GM04504 (cell line): ENCODE measurements at places on chromosomes 13 and 19.

- no peak for DNase-seq
These were observed 921 bp upstream of the POLD1 start for GRCh38 chr19:50383001-50383851.

GRCh38 chr19:15612342-15612741 is 2.7 kb upstream of the CYP4F8 start:
- no peak for DNase-seq

- no peak for DNase-seq
These were observed 209.7 kb downstream of the KATNAL1 start for GRCh38 chr13:30097701-30098100.

DNA sequence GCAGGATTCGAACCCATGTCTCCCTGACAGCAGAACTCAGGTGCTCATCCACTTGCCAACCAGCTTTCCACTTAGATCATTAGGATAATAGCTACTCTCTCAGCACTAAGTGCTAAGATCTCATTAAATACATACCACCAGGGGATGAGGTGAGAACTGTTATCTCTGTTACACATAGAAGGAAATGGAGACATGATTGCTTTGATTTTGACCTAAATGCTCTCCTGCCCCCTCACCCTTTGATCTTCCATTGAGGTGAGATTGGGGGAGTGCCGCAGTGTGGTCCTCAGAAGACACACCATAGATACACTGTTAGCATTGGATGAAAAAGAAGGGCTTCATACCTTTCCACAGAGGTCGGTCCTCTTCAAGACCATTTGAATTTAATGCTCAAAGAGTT is 38.9 kb upstream of the NPAS1 start:
- DNase-seq, result no peak

DNA sequence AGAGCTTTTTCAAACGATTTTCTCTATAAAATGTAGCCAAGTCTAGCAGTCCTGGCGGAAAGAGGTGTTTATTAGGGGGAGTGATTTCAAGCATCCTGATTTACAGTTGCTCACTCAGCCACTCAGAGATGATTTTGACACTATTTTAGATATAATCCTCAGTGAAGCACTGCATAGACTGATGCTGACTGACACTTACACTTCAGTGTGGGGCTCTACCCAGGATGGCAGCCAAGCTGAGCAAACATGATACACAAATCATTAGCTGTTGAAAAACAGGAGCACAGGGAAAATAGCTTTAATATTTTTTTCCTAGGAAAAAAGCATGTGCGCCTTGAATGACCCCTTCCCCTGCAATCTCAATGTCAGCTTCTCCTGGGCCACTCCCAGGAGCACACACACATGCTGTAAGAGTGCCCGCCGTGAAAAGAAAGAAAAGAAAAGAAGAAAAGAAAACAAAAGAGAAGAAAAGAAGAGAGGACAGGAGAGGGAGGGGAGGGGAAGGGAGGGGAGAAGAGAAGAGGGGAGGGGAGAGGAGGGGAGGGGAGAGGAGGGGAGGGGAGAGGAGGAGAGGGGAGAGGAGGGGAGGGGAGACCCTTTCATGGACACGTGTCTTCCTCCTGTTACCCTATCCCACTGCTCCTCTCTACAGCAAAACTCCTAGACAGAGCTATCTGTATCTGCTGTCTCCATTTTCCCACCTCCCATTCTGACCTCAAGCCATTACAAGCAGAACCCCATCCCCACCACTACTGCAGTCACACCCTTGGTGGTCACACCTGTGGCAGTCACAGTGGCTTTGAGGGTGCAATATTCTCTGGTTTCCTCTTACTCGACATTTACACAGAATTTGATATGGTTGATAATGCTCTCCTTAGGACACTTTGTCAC is 36.4 kb downstream of the RCBTB2 start:
- no peak for DNase-seq

DNA sequence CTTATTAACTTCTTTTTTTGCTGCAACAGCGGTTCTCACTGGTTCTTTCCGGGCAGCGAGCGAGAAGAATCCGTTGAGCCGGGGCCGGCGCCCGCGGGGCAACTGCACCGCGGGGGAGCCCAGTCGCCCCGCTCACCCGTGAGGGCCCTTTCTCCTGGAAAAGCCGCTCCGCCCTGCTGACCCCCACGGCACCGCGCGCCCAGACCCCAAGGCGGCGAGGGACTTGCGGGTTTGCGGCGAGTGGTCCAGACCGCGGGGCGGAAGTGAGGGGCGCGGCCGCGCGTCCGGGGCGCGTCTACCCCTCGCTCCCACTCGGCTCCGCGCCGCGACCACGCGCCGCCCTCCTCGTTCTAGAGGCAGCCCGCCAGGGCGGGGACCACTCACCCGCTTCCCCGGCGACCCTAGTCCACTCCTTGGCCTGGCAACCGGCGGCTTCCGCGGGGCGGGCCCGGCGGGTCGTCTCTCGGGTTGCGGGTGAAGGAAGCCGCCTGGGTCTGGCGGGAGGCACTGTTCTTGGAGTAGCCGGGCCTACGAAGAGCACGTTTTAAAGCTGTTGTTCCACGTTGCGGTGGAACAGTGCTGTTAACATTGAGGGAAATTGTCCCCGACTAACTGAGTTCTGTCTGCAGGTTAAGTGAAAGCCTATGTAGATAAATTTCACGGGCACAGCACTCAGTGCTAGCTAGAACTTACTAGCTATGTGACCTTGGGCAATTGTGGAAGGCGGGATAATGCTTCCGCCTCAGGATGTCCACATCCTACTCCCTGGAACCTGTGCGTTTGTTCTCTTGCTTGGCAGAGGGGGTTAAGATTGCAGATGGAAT is at the start of gene NEK3:
Gene NEK3 (minus strand): TSS at position 439 of the 824 bp plus-strand sequence. CDS start 3,406 bp downstream, outside the sequence.
- peak; percentile 35 for DNase-seq

DNA sequence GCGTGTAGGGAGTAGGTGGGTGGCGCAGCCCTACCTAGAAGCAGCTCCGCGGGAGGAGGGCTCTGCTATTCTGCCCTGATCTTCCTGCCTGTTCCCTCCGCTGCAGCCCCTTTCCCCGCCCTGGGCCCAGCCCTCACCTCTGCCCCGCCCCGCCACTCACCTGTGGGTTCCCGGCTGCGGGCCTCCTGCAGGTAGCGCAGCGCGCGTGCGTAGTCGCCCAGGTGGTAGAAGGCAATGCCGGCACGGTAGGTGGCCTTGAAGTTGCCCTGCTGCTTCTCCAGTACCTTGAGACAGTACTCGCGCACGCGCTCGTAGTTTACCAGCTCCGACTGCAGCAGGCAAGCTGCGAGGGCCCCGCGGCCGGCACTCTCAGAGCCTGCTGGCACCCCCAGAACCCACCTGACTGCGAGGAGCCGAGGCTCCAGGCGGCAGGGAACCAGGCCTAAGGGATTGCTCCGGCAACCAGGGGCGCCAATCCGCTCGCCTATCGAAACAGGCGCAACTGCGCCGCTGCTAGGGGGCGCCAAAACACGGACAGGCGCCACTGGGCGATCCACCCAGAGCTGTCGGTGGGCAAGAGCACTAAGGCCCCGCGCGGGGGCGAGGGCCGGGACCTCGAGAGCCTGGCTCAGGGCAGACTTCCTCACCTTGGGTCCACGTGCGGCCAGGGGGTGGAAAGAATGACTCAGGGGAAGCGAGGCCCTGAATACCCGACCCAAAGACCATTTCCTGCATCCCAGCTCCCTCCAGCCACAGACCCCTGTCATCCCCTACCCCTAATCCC is 965 bp downstream of the TTC9B start:
- DNase-seq, result no peak

DNA sequence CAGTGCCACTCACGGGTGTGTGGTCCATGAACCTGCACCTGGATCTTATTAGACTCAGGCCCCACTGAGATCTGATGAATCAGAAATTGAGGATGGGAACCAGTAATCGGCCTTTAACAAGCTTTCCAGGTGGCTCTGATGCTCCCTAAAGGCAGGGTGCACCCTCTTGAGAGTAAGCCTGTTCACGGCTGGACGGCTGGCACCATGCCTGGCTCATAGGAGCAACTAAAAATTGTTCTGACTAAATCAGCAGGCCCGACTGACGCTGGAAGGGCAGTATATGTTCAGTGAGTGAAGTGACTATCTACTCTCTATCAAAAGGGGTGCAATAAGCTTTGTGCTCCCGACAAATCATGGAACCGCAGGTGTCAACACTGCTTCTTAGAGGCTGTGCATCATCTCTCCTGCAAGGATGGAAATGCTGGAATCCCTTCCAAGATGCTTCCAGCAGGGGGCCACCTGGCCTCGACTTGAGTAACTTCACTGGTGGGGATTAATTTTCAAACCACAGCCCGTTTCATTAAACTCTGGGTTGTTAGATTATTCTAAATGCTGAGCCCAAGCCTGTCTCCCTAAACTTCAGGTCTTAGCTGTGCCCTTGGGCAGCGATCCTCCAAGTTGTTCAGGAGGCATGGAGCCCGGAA is 28.4 kb downstream of the TMTC4 start:
- no peak for DNase-seq

GRCh38 chr13:24680258-24680920 is at the start of gene ATP12A:
TSS of gene ATP12A (plus strand) at chr13:24680408. CDS start at chr13:24680744, 336 bp downstream.
- no peak for DNase-seq

DNA sequence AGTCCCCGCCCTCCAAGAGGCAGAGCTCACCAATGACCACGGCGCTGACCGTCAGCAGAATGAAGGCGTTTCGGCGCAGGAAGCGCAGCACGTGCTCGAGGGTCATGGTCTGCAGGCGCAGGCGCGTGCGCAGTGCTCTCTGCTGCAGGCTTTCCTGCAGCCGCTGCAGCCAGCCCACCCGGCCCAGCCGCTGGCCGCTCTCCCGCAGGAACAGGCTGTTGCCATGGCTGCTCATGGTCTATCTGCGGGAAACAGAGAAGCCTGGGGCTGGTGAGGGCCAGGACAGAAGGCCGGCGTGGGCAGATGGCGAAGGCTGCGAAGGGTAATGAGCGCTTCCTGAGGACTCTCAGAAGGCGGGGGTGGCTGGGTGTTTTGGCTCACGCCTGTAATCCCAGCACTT is 7.0 kb downstream of the SLC1A6 start:
- DNase-seq, result no peak

GRCh38 chr13:54241719-54242118 is 1213.1 kb downstream of the OLFM4 start:
- DNase-seq, result no peak

DNA sequence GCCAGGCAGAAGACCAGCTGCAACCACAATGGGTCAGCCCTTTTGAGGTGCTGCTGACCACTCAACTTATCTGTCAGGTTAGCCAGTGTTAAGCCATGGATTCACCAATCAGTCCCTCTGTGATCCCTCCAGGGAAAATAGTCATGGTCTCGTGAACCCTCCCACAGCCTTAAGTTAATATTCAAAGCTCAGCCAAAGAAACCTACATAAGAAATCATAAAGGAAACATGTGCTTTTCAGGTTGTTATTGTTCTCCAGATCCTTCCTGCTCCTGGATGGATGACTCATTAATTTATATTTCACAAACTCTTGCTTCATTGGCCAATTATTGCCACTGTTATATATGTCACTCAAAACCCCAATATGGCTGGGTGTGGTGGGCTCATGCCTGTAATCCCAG is 161.9 kb downstream of the B3GLCT start:
- no peak for DNase-seq

DNA sequence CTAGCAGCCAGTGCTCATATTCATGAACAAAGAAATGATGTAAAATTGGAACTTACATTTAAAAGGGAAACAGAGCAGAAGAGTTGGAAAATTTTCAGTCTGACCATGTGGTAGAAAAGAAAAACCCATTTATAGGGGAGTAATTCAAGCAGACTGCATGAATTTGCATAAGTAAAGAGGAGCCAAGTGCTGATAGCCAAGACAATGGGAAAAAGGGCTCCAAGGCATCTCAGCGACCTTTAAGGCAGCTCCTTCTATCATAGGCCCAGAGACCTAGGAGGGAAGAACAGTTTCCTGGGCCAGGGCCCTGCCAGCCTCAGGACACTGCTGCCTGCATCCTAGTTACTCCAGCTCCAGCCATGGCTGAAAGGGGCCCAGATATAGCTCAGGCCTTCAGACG is 7.5 kb downstream of the DNAJC3 start:
- DNase-seq, result no peak

DNA sequence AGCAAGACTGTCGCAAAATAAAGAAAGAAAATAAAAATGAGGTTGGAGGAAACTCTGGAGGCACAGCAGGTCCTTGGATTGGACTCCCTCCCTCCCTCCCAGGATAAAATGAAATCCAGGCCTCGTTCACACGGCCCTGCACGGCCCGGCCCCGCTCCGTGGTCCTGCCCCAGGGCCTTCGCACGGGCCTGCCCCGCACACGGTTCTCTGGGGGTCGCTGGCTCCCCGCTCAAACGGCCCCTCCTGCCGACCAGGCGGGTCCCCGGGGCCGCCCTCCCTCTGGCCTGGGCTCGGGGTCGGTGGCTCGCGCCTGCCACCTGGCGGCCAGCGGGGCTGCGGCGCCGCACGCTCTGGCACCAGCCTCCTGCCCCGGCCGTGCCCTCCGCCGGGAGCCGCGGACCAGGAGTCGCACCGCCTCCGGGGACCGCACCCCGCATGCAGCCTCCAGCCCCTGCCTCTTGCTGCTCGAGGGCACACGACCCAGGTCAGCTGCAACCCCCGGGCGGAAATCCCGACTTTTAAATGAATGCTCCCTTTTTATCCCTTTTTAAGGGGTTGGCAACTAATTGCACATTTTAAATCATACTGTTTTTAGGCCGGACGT is 1.5 kb upstream of the WDR18 start:
- no peak for DNase-seq

DNA sequence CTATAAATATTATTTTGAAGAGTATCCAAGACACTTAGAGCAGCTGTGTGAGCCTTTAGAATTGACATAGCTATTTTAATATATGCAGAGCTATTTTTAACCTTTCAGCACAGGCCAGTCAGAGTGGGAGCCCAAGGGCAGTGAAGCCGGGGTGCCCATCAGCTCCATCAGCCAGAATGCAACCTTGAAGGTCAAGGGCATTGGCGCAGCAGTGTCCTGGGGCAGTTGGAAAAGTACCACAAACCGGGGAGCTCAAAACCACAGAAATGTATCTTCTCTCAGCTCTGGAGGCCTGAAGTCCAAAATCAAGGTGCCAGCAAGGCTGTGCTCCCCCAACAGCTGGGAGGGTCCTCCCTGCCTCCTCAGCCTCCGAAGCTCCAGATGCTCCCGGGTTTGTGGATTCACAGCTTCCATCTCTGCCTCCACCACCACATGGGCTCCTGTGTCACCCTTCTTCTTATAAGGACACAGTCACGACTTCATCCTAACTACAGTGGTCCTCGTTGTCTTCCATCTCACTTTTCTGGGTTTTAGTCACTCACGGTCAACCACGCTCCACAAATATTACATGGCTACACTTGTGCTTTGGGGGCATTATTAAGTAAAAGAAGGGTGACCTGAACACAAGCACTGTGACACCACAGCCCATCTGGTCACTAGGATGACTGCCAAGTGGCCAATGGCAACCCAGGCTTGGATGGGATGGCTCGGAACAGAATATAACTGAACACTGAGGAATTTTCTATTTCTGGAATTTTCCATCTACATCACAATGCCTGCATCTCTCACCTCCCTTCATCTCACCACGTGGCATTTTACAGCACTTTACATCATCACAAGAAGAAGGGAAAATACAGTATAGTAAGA is 15.9 kb upstream of the GAS6 start:
- no peak for DNase-seq

- no peak for DNase-seq
These were observed 4.4 kb upstream of the EID2 start for GRCh38 chr19:39544226-39544903.
